A549 treated with CpdA at 1 μM for 4 hours (cell line): ENCODE measurements at places on chromosomes 2 and 18. TPM values are rescaled to one million over a fixed set of nuclear protein-coding genes. Genes with fewer than 3 reads are reported as not detected.

Gene IL1RN
- 0.26 to 0.59 TPM (median 0.42 TPM) in 5 replicates for total RNA-seq

Gene VIT
- total RNA-seq = not detected in 5 replicates

Gene PJVK
- total RNA-seq = 1.2 to 1.9 TPM (median 1.7 TPM) in 5 replicates

Gene CCL20
- total RNA-seq = 1.8 to 4.4 TPM (median 2.7 TPM) in 5 replicates

Gene ACADL
- 0.03 to 0.07 TPM (median 0.06 TPM) in 4 of 5 replicates, not detected in the other for total RNA-seq
